ENCODE measurements at places on chromosomes 6 and 20.
A peak's percentile ranks its signal among the peaks of the same experiment; 100 is the strongest.

- no peak for DNase-seq
Observed at GRCh38 chr6:142929751-142930358, 15.1 kb downstream of the HIVEP2 start.

DNA sequence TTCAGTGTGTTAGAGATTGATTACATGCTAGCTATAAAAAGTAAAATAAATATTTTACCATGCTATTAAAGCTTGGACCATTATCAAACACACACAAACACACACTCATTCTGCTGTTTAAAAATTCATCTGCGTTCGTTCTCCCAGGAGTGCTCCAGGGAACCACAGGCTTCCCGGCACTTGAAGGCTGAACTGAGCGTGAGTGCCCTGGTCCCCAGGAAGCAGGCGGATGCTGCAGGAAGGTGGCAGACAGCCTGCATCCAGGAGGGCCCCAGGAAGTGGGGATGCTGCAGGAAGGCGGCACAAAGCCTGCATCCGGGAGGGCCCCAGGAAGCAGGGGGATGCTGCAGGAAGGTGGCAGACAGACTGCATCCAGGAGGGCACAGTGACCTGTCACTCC, 147.2 kb upstream of the SNX9 start:
- DNase-seq, result no peak

GRCh38 chr20:17995967-17996819, 27.4 kb downstream of the MGME1 start:
- peak; percentile 31 for DNase-seq

DNA sequence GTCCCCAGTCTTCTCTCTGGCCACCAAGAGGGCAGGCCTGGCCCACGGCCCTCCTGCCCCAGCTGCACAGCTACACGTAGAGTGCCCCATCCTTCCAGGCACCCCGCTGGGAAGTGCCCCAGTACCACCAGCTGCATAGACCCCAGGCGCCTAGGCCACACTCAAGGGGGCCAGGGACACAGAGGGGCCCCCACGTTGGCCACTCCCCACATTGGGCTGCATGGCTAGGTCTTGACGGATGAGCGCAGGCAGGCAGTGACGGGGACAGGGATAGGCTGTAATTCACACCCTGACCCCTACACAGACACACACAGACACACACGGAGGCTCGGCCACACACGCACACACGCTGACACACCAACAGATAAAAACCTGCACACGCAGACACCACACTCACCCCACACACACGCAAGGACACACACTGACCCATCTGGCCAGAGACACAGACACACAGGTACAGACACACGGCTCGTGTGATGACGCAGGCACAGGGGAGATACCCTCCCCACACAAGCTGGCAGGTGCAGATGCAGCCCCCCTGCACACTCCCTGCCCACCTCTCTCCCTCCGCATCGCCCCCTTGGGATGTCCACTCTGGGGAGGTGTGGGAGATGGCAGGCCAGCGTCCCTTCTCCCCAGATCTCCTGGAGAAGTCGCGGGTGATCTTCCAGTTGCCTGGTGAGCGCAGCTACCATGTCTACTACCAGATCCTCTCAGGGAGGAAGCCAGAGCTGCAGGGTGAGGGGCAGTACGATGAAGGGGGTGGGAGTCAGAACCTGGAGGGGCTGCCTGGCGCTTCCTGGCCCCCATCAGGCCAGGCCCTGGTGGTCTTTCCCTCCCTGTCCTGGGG, 30.0 kb downstream of the MYH7B start:
- no peak for DNase-seq

GRCh38 chr6:169827290-169827717, 75.9 kb downstream of the ERMARD start:
- DNase-seq, result no peak
